ENCODE measurements at places on chromosomes 3 and 15.

- DNase-seq: no peak
Observed at GRCh38 chr15:53739651-53740050, 19.8 kb downstream of the WDR72 start.

- no peak for DNase-seq
Observed at GRCh38 chr3:106758459-106758858, 618.8 kb upstream of the CCDC54 start.

DNA sequence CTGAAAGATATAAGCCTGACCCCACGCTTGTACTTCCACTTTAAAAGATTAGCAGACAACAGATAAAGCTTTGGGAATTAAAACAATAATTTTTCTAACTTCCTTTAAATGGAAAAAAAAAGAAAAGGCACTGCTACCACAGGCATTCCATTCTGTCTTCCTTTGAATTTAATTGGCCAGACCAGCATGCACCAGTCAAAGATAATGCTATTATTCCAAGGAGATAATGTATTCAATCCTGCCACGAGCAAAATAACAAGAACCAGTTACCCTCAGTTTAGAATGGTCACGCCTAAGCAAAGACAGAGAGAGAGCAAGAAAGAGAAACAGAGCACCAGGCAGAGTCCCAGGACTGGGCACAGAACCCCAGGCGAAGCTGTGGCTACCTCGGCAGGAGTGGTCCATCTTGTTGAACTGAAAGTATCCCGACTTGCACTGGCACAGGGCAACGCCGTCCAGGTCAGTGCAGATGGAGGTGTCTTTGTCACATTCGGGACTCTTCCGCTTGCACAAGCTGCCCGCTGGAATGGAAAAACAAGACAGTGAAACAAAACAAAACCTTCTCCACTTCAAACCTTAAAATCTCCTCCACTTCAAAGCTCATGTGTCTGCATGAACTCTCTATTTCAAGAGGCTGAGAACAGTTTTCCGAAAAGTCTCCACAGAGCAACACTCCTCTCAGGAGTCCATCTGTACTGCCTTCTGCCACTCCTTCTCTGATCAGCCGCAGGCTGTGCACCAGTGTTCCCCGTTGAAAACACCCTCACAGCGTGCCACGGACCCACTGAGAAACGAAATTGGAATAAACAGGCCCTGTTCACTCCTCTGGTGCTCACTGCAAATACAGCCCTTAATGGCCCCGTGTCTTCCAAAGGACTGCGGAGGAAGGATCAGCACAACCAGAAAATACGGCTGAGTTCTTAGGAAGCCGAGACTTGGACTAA, 58.2 kb downstream of the HEG1 start:
- no peak for DNase-seq

DNA sequence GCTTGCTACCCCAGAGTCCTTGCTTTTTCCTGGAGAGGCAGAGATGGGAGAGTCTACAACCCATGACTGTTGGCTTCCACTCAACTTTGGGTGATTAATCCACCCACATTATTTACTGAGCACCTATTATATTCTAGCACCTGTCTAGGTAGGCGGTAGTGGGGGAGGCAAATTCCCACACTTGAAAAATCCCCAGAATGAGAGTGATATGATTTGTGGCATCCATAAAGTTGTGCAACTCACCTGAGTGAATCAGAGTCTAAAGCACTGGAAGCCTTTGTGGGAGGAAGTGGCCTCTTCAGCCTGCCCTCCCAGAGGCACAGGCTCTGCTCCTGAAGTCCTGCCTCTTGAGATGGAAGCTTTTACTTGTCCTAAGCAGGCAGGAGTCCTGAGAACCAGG, 40.4 kb upstream of the CTNNB1 start:
- DNase-seq: no peak

DNA sequence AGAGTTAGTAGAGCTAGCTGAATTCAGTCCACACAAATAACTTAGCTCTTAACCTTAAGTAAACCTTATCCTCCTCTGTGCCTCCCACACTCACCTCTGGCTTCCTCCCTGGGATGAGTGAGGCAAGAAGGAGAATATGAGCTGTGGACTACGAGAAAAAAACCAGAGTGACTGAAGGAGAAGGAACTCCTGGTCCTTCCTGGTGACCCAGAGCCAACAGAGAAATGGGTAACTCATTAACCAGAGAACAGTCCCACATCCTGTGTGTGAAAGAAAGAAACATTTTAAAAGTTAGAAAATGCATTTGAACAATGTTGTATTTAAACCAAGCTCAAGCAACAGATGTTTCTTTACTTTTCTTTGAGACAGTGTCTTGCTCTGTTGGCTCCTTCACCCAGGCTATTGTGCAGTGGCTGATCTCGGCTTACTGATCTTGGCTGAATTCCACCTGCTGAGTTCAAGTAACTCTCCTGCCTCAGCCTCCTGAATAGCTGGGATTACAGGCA, 27.5 kb upstream of the FAM81A start:
- DNase-seq: no peak

DNA sequence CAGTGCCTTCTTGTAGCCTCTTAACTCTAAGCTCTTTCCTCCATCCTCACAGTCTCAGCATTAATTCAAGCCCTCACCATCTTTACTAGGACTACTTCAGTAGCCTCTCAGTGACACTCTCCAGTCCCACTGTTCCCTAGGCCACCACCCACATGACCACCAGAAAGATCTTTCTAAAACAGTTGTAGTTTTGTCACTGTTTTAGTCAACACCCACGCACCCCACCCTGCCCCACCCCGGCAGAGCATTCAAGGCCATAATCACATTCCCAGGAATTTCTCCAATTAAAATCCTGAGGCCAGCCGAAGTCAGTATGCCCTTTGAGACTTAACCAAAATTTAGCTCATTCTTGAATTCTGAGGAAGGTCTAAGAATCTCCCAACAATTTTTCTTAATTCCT, 31.2 kb upstream of the PSMD6 start:
- DNase-seq: no peak

DNA sequence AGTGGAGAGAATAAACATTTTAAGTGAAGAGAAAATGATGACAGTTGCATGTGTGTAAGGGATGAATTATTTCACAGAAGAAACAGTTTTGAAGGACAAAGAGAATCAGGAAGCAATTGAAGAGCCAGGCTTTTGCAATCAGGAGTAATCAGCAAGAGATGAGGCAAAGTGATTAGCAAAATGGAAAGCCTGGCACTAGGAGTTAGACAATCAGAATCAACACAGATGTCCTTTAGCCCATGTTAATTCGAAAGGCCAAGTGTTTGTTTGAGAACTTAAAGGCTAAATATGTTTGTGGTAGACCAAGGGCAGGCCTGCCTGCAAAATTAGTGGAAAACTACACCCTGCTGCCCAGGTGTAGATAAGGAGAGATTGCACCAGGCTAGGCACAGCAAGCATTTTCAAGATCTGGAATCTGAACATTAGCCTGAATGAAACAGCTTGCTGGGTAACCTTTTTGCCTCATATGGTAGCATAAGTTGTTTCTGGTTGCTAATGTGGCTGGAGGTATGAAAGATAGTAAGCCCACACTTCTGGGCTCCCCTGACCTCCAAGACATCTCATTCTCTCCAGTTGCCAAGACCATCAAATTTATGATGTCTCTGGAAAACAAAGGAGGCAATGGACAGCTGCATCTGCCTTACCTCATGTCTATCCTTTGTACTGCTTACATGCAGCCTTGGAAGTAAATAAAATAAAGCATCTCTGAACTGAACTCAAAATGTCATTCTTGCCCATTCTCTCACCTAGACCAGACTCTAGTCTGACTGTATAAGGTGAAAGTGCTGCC, 22.0 kb upstream of the LEKR1 start:
- DNase-seq: no peak

DNA sequence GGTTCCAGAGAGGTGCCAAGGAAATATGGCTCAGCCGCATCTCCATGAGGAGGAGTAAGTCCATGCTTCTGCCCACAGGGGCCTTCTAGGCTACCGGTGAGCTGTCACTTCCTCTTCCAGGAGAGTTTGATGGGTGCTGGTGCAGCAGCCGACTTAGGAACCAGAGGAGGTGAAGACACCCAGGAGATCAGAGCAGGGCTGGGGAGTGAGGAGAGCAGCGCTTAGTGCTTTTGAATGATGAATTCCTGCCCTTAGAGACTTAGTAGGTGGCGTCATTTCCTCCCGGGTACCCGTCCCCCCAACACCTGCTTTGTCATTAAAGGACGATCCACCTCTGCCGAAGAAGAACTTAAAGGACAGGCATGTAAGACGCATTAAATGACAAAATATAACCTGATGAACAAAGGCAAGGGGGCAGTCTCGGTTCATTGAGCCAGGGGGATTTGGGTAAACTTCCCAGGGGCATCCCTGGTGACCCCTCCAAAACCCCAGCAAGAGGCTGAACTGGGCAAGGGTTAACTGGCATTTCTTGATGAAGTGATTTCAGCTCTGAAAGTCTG, 67.6 kb downstream of the HES1 start:
- no peak for DNase-seq

GRCh38 chr3:134242649-134243617, 7.7 kb downstream of the RYK start:
- DNase-seq: peak; percentile 74

DNA sequence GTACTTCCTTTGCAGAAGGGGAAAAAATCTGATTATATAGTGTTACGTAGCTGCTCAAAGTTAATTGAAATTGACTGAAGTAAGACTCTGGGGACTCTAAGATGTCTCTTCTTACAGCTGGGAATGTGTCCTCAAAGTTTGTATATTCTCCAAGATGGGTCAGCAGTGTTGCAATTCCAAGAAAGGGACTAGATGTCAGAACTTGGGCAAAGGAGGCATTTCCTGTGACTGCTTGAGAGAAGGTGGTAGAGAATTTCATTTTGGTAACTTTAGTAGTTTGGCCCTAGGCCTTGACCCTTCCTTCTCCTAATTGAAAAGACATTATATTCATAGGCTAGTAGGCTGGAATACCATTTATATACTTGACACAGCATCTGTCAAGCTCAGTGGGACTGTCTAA, 33.9 kb downstream of the PTPRG start:
- DNase-seq: no peak

DNA sequence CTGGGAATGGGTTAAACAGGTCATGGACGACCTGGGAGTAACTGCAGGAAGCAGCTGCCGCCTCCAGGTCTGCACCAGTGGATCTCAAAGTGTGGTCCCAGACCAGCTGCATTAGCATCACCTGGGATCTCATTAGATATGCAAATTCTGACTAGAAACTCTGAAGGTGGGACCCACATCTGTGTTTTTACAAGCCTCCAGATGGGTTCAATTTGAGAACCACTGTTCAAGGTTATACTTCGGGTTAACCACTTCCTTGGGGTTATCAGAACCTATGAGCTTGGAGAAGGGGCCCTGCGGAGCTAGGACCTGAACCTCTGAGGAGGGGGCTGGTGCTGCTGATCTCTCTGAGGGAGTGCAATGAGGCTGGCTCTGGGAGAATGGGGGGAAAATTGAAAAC, 324.8 kb upstream of the CTDSPL start:
- no peak for DNase-seq

DNA sequence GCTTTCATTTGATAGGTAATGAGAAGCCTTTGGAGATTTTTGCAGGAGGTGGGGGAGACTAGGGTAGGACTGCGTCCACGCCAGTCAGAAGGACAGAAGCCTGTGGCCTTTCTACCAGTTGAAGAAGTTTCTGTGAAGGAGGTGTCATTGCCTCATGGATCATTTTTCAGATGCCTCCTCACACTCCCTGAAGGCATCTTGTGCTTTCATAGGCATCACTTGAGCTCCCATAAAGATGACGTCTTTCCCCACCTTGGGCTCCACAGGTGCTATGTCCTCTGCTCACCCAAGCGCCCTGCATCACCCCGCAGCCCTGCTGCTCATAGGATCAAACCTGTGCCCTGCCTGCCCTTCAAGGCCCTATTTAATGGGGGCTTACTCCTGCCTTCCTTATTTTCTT, 7.5 kb upstream of the ITGA11 start:
- DNase-seq: no peak

- DNase-seq: no peak
Observed at GRCh38 chr3:68631850-68632545, 300.3 kb downstream of the TAFA4 start.

DNA sequence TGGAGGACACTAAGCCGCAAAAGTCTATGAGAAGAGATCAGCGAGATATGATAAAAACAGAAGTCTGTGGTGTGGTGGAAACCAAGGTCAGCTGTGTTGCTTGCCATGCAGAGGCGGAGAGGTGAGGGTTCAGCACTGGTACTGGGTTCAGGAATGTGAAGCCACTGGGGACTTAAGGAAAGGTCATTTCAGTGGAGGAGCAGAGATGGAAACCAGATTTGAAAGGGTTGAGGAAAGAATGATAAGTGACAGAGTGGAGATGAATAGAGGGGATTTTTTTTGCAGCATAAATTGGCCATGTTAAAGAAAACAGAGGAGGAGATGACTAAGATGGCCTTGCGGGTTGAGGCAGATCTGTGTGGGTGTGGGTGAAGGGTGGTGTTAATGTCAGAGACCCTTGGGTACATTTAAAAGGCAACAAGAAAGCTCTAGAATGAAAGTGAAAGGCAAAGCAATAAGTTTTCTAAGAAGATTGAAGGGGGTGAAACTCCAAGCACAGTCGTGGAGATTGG, 265.5 kb downstream of the ADAMTSL3 start:
- no peak for DNase-seq

GRCh38 chr15:96232335-96232734, 98.2 kb upstream of the NR2F2 start:
- DNase-seq: no peak

GRCh38 chr3:31567036-31567435, 34.3 kb downstream of the STT3B start:
- no peak for DNase-seq

DNA sequence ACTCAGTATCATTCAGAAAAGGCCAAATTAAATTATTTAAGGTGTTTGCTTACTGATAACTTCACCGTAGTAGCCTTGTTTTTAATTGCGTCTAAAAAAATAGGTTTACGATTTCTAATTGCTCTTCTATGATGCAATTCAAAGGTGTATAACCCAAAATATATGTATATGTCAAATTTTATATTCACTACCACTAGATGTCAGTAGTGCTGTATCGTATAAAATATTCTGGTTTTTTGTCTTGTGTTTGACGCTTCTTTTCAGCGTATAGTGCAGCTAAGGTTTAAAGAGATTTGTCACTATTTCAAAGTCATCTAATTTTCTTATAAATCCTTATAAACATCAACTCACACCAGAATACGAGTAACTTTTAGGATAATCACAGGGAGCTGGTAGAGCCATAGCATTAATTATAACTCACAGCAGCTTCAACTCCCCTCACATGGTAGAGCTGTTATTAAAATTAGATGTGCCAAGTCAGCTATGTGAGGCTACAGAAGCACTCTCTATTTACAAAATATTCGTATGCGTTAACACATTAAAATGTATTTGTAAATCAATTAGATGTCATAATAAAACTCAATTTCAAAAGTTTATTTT, 3.5 kb downstream of the PFN2 start:
- DNase-seq: no peak

GRCh38 chr3:174346571-174346970, 512.6 kb upstream of the NAALADL2 start:
- no peak for DNase-seq

DNA sequence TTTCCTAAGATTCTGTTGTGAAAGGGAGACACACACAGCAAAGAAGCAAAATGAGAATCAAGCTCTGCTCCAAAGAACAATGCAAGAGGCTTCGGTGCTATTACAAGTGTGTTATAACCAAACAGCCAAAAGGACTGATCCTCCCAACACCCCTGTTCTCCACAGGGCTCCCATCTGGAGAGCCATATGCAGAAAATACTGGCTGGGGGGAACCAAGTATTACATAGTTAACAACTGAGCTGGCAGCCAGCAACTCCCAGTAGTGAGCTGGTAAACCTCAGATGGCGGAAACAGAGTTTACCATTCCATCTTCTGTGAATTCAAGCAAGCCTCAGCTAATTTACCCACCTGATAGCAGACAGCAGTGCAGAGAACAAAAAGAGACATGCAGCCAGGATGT, 156.4 kb downstream of the NTRK3 start:
- no peak for DNase-seq

- DNase-seq: no peak
Observed at GRCh38 chr3:127368186-127369032, 80.6 kb upstream of the PRR20G start.
